ENCODE measurements at places on chromosomes 16 and 17. TPM values are rescaled to one million over a fixed set of nuclear protein-coding genes. Genes with fewer than 3 reads are reported as not detected.

The FSCN2 gene
- 0.44 TPM for total RNA-seq

The CCL8 gene
- total RNA-seq = not detected

The MYCBPAP gene
- total RNA-seq = under 0.01 TPM

The CCL7 gene
- not detected for total RNA-seq

The MT1E gene
- 176 TPM for total RNA-seq

The PPM1E gene
- total RNA-seq = not detected

The TEKT1 gene
- not detected for total RNA-seq

The HS3ST3B1 gene
- 0.22 TPM for total RNA-seq

The KRT39 gene
- not detected for total RNA-seq

The NEK8 gene
- 1.3 TPM for total RNA-seq

The TVP23A gene
- not detected for total RNA-seq

The KRT14 gene
- not detected for total RNA-seq

The NLRC3 gene
- 2.6 TPM for total RNA-seq

The OR1F1 gene
- not detected for total RNA-seq

The SLC4A1 gene
- not detected for total RNA-seq

The BEAN1 gene
- total RNA-seq = not detected

The SYCE1L gene
- total RNA-seq = 2.8 TPM

The SYNGR2 gene
- total RNA-seq = 55.8 TPM

The KRT40 gene
- total RNA-seq = not detected

The CTRB2 gene
- total RNA-seq = not detected

The LCMT1 gene
- 26.8 TPM for total RNA-seq

The PABPN1L gene
- not detected for total RNA-seq

The WSCD1 gene
- total RNA-seq = 5.2 TPM

The PTX4 gene
- under 0.01 TPM for total RNA-seq

The CACNG1 gene
- total RNA-seq = not detected

The GDPD3 gene
- total RNA-seq = 1.4 TPM

The MRPL10 gene
- 18.3 TPM for total RNA-seq

The TEKT3 gene
- not detected for total RNA-seq

The PYDC1 gene
- not detected for total RNA-seq

The ATP6V0C gene
- 7.1 TPM for total RNA-seq

The HIC1 gene
- 32.0 TPM for total RNA-seq

The PNPO gene
- total RNA-seq = 15.7 TPM

The HASPIN gene
- total RNA-seq = 1.6 TPM

The MT1X gene
- total RNA-seq = 13.3 TPM

The TPSG1 gene
- total RNA-seq = not detected

The KRTAP3-2 gene
- not detected for total RNA-seq

The TP53TG3B gene
- total RNA-seq = not detected

The PIEZO1 gene
- 460 TPM for total RNA-seq

The ACLY gene
- total RNA-seq = 167 TPM

The DPEP1 gene
- 0.20 TPM for total RNA-seq

The KRT25 gene
- not detected for total RNA-seq

The TAC4 gene
- total RNA-seq = not detected

The MYH2 gene
- total RNA-seq = not detected

The NUDT21 gene
- total RNA-seq = 65.3 TPM

The ABCC1 gene
- 16.6 TPM for total RNA-seq

The TBKBP1 gene
- 5.6 TPM for total RNA-seq
